ENCODE measurements at places on chromosomes 5 and 9.
A peak's percentile ranks its signal among the peaks of the same experiment; 100 is the strongest.

- peaks cover 13% of the 10 kb centered on the region for H3K4me1 ChIP-seq
- H3K4me3 ChIP-seq, result peak overlapping the region; percentile 73
- peak; percentile 42 for DNase-seq
- no peaks in the 10 kb centered on the region for H3K36me3 ChIP-seq
Observed at GRCh38 chr5:134114886-134115805, 665 bp downstream of the TCF7 start.

DNA sequence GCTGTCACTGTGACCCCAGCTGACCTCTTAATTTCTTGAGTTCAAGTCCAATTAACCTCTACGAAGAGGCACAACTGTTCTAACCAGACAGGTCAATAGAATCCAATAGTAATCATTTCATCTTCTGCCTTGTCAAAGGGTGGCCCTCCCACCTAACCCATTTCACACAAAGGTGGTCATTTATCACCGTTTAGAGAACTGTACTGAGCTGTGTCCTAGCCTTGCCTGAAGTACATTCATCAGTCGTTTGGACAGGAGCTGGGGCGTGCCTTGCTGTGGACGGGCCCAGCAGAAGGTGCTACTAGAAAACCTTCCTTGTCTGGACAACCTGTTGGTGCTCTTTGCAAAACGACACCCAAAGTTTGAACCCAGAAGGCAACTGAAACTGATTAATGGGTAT is 605.4 kb downstream of the ISL1 start:
- H3K36me3 ChIP-seq, result no peaks in the 10 kb centered on the region
- H3K4me1 ChIP-seq, result no peaks in the 10 kb centered on the region
- H3K4me3 ChIP-seq, result no peak overlapping the region
- H3K27me3 ChIP-seq, result no peaks in the 10 kb centered on the region
- H3K27ac ChIP-seq, result no peak overlapping the region

- H3K27ac ChIP-seq, result no peak overlapping the region
- H3K4me1 ChIP-seq, result no peaks in the 10 kb centered on the region
- no peak for DNase-seq
- H3K27me3 ChIP-seq, result no peaks in the 10 kb centered on the region
Observed at GRCh38 chr9:90124961-90125360, 517.7 kb downstream of the DIRAS2 start.

DNA sequence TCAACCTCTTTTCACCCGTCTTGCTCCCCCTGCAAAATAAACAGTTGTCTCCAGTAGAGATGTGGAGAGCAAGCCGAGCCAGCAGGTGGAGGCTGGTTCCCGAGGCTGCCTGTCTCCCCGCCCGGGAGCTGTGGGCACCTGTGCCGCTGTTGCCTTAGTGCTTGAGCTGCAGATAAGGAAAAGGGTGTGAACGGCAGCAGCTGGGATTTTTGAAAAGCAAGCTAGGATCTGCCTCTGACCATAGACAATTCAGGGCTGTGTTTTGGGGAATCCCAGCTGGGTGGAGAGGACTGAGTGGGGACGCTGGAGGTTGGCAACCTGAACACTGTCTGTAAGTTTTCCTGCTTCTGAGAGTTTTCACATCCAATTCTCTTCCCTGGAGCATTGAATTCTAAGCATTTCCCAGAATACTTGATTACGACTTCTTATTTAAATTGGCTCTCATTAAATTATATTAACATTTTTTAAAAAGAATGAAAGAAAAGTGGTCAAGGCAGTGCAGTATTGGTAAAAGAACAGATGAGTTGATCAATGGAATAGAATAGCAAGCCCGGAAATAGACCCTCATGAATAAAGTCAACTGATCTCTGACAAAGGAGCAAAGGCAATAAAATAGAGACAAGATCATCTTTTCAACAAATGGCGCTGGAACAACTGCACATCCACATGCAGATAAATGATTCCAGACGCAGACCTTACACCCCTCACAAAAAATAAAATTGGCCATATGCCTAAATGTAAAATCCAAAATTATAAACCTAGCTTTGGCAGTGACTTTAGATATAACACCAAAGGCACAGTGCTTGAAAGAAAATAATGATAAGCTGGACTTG is 9.7 kb downstream of the WNK2 start:
- no peak overlapping the region for H3K4me3 ChIP-seq
- no peak for DNase-seq
- no peaks in the 10 kb centered on the region for H3K36me3 ChIP-seq
- no peak overlapping the region for H3K27ac ChIP-seq
- peaks cover 18% of the 10 kb centered on the region for H3K4me1 ChIP-seq

GRCh38 chr5:131252824-131253171 is 11.1 kb upstream of the CDC42SE2 start:
- H3K4me1 ChIP-seq, result no peaks in the 10 kb centered on the region
- DNase-seq, result peak; percentile 59
- peaks cover 2% of the 10 kb centered on the region for H3K27me3 ChIP-seq
- H3K36me3 ChIP-seq, result no peaks in the 10 kb centered on the region
- H3K27ac ChIP-seq, result no peak overlapping the region

- H3K27me3 ChIP-seq, result no peaks in the 10 kb centered on the region
- no peaks in the 10 kb centered on the region for H3K36me3 ChIP-seq
- peak; percentile 19 for DNase-seq
- no peaks in the 10 kb centered on the region for H3K4me1 ChIP-seq
Observed at GRCh38 chr9:70217029-70217428, 41.7 kb upstream of the SMC5 start.
